Stimulated activated CD4-positive, alpha-beta T cell treated with anti-CD3 and anti-CD28 coated beads, TNF-alpha, amount 100 ng/mL, for 4 hours (primary cell): ENCODE measurements at places on chromosomes 1 and 21.

DNA sequence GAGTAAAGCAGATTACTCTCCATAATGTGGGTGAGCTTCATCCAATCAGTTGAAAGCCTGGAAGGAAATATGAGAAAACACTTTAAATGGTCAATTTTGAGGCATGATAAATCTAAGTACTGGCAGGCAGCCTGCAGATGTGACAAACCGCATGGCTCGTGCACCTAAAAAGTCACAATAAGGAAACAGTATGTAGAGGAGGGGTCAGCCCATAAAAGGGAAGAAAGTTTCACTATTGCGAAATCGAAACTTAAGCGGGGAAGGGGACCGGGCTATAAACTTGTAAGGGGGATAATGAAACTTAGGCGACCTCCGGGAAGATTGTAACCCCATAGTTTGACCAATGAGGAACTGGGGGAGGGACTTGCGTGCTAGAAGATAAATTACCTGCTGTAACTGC is 109.8 kb downstream of the PLPPR4 start:
- DNase-seq, result no peak

- no peak for DNase-seq
These were observed 22.4 kb upstream of the PALMD start for GRCh38 chr1:99623554-99623953.

- DNase-seq, result no peak
These were observed 255.3 kb upstream of the CAMK1G start for GRCh38 chr1:209328196-209328595.

DNA sequence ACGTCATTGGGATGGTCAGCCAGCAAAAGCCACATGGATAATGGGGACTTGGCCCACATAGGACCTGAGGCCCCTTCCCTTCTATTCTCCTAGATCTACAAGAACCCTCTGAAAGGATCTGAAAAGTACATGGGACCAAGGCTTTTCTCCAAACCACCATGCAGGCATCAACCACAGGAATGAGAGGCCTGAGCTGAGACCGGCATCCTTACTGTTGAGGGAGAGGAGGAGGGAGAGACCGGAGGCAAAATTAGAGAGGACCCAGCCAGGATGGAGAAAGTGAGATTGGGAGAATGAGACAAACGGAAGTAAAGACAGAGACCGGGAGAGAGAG is 281.7 kb downstream of the RRAGC start:
- no peak for DNase-seq

DNA sequence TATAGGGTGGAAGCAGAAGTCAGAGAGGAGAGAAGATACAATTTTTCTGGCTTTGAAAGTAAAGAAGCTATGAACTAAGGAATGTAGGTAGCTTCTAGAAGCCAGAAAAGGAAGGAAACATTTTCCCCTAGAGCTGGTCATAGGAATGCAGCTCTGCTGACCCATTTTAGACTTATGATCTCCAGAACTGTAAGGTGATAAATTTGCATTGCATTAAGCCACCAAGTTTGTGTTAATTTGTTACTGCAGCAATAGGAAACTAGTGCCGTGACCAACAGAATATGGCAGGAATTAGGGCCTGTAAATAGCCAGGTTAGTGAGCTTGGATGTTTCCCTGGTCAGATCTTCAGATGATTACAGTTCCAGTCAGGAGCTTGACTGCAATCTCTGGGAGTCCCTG is 244.3 kb upstream of the C1orf105 start:
- DNase-seq, result no peak

DNA sequence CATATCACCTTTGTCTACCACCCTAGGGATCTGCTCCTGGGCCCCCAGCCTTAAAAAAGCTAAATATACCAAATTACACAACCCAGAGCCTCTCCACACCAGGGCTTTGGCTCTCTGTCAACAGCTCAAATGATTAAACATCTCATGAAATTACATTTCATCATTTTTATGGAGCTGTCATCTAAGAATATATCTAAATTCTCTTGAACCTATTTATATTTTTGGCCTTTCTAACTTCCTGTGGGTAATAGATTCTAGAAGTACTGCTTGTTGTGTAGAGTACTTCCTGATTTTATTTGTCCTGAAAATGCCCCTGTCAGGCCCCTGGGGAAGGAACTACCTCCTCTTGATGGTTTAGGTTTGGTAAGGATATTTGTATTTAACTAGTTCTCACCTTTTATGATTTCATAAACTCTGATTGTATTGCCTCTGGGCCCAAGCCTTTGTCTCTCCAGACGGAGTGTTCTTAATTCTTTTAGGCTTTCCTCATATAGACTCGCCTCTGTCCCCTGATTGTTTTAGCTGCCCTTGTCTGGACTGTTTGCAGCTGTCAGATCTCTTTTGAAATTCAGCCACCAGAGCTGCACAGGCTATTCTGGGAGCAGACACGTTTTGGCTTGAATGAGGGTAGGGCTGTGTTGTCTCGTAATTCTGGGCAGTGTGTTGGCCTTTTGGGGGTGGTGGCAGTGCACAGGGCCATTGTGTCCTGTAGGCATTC is 16.6 kb downstream of the MYOG start:
- no peak for DNase-seq

- no peak for DNase-seq
These were observed 397.2 kb downstream of the DUSP10 start for GRCh38 chr1:221344693-221345092.

DNA sequence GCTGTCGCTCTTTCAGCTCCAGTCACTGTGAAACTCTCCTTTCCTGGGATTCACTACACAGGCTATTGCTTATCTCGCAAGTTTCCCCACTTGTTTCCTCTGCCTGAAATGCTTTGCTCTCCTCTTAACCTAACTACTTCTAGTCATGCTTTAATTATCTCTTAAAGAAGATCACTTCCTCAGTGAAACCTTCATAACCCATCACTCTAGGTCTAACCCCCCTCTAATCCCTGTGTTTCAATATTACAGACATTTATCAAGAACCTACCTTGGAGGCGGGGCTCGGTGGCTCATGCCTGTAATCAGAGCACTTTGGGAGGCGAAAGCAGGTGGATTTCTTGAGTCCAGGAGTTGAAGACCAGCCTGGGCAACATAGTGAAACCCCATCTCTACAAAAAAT is 16.7 kb upstream of the ZNF644 start:
- DNase-seq, result no peak

GRCh38 chr21:31141389-31142000 is 103.2 kb upstream of the KRTAP19-8 start:
- no peak for DNase-seq

GRCh38 chr1:88661951-88662699 is 21.9 kb upstream of the PKN2 start:
- DNase-seq, result no peak

GRCh38 chr1:78716186-78716585 is 66.6 kb downstream of the IFI44 start:
- no peak for DNase-seq

- no peak for DNase-seq
These were observed 18.3 kb downstream of the TMEM50A start for GRCh38 chr1:25356441-25356840.

DNA sequence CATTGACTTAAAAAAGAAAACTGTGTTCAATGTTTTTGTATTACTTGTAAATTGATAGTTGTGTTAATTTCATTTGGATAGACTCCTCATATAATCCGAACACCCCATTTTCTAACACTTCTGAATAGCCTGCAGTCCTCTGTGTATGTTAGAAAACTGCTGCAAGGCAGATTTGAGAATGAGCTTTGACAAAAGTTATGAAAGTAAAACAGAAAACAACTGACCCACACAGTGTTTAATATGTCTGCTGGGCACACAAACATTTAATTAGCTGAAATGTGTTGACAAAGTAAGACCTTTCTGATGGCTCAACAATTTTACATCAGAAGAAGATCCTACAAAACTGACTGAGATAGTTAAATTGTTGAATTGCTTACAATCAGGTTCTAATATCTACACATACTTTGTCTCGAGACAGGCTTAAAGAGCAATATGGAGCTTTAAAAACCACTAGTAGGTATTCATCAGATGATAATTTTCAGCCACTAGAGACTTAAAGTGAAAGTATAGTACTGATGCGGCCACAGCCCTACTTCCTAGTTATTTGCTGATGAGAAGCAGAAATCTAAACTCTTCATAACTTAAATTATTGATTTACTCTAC is 40.0 kb upstream of the PRMT6 start:
- no peak for DNase-seq

- no peak for DNase-seq
These were observed 118.8 kb downstream of the HUNK start for GRCh38 chr21:31991356-31992331.

DNA sequence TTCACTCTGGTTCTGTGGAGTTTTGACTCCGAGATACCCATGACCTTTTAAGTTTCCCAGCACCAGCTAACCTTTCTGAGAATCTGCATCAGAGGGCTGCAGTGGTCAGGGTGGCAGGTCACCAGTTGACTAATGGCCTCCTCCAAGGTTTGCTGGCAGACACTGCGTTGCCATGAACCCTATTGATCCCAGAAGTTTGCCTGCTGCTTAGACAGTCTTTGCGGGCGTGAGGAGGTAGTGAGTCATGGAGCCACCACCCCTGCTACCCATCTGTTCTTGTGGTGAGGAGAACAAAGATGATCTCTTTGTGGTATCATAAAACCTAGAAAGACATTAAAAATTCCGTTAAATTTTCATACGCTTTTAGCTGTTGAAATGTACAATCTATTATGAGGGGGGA is 180.4 kb downstream of the FGGY start:
- DNase-seq, result no peak

- no peak for DNase-seq
These were observed 6.5 kb downstream of the CAPN9 start for GRCh38 chr1:230753586-230754251.

DNA sequence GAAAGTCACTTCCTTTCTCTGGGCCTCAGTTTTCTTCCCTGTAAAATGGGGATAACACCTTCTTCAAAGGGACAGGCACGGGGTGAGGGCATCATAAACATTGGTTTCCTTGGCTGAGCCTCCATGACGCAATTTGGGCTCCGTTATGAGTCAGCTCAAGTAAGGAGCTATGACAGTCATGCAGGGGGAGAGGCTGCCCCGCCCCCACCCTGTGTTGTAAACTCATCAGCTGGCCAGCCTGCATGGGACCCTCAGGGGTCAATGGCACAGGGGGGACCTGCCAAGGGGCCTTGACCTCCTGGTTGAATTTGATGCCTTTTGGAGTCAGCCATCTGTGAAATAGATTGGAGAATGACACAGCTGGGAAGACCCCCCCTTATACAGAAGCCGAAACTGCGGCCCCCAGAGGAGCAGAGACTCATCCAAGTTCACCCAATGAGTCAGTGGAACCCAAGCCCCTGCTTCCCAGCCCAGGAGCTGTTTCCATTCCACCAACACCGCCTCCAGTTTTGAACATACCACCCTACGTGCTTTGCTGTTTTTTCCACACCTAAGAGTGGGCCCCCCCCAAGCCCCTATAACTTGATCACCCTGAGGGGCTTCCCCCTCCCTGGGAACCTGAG is 36.8 kb upstream of the RUNX3 start:
- DNase-seq, result no peak

GRCh38 chr1:147627435-147628110 is 42.8 kb downstream of the ACP6 start:
- DNase-seq, result no peak

- no peak for DNase-seq
These were observed 4.8 kb upstream of the TDRD10 start for GRCh38 chr1:154497026-154497806.

DNA sequence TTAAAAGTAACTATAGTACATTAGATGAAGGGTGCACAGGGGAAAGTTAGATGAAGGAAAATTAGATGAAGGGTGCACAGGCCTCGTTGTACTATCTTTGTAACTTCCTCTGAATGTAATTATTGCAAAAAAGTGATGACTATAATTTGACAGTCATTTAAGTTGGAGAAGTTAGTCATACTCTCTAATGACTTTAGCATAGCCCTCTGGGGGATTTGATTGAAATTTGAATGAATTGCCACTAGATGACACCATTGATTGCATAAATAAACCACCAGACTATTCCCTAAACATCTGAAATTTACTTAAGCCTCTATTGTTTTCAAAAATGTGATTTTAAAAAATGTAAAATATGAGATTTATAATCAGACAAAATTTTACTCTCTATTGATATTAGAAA is 102.6 kb downstream of the TPR start:
- DNase-seq, result no peak

GRCh38 chr1:13943055-13943454 is 243.1 kb downstream of the PRDM2 start:
- DNase-seq, result no peak

DNA sequence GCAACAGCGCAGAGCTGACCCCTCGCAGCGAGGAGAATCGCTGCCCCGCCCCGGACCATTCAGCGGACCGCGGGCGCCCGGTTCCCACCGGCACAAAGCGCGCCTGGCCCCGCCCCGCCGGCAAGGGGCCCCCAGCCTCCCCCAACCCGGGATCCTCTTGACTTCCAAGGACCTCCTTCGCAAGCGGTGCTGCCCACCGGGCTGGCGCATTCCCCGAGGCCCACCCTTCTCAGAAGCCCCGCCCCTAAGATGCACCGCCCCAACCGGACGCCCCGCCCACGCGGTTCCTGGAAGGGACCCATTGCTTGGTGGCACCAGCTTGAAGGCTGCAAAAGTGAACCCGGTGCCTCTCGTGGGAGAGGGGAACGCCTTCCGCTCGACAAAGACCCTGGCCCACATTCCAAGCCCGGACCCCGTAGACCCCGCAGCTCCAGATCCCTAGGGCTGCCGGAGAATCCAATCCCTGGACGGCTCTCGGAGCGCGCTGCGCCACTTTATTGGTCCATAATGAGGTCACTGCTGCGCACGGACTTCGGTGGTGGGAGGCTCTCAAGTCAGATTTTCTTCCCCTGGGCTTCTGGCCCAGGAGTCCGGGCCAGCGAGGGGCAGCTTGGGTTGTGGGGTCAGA is 2.0 kb downstream of the HES3 start:
- DNase-seq, result no peak

- DNase-seq, result peak; percentile 74
These were observed 1.3 kb downstream of the PIGV start for GRCh38 chr1:26788836-26789611.

- DNase-seq, result peak; percentile 52
These were observed 4.2 kb upstream of the ECE1 start for GRCh38 chr1:21294266-21294989.

DNA sequence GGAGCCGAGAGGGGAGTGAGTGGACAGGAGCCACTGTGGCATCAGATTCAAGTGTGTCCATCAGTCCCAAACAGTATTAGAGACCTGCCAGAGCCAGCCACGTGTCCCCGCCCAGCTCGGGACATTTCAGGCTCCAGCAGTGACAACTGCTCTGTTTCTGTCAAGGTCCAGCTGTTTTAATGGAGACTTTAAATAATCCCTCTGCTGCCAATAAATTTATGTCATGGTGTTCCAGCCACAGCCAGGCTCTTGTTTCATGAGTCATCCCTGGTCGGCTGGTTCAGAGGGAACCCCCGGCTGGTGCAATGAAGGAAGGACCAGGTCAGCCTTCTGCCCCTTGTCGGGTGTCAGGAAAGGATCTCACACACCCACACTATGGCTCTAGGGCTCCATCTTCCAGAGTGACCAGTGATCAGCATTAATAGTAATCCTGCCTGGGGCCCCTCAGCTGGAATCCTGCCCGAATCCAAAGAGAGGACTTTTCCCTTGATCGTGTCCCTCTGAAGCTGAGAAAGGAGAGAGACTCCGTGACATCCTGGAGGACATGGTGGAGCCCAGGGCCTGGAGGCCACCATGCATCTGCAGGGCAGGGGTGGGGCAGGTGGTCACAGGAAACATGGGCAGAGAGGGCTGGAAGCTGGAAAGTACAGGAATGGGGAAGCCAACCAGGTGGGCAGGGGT is 197.3 kb downstream of the MATN1 start:
- DNase-seq, result no peak
